IMR-90 (cell line): ENCODE measurements at places on chromosomes 2 and 18. TPM values are rescaled to one million over a fixed set of nuclear protein-coding genes. Genes with fewer than 3 reads are reported as not detected.

The LCT gene
- total RNA-seq: under 0.01 TPM in 1 of 2 replicates, not detected in the other

The ANKRD30BL gene
- not detected in 2 replicates for total RNA-seq

The CTNNA2 gene
- total RNA-seq: not detected in 2 replicates

The CAPN13 gene
- not detected in 2 replicates for total RNA-seq

The CLEC4F gene
- not detected in 2 replicates for total RNA-seq

The SLC11A1 gene
- total RNA-seq: under 0.01 TPM in 2 replicates

The TSN gene
- total RNA-seq: 56.3 and 57.5 TPM in 2 replicates

The RMND5A gene
- 16.0 and 17.8 TPM in 2 replicates for total RNA-seq

The EMILIN2 gene
- under 0.01 TPM in 2 replicates for total RNA-seq

The UGT1A10 gene
- not detected in 2 replicates for total RNA-seq

The LINC00305 gene
- not detected in 2 replicates for total RNA-seq

The CDH7 gene
- total RNA-seq: not detected in 2 replicates

The ACTR1B gene
- total RNA-seq: 34.2 and 40.5 TPM in 2 replicates

The UGP2 gene
- 58.8 and 101 TPM in 2 replicates for total RNA-seq

The KLHL29 gene
- 2.0 and 2.5 TPM in 2 replicates for total RNA-seq

The ERMN gene
- total RNA-seq: not detected in 2 replicates

The RGPD3 gene
- total RNA-seq: 0.18 and 0.56 TPM in 2 replicates

The HES6 gene
- 1.3 and 1.4 TPM in 2 replicates for total RNA-seq

The GNLY gene
- not detected in 2 replicates for total RNA-seq

The MOGAT1 gene
- not detected in 2 replicates for total RNA-seq

The RETREG2 gene
- 39.2 and 51.1 TPM in 2 replicates for total RNA-seq

The APCDD1 gene
- total RNA-seq: 0.83 and 1.1 TPM in 2 replicates

The CREG2 gene
- total RNA-seq: not detected in 2 replicates
